Kidney capillary endothelial cell (primary cell): ENCODE measurements at places on chromosomes 13 and 19.

- no peak for DNase-seq
Measured at GRCh38 chr19:1407528-1408299, at the start of gene DAZAP1. Gene DAZAP1 (plus strand): TSS chr19:1407586. CDS start chr19:1407774, 188 bp downstream.

DNA sequence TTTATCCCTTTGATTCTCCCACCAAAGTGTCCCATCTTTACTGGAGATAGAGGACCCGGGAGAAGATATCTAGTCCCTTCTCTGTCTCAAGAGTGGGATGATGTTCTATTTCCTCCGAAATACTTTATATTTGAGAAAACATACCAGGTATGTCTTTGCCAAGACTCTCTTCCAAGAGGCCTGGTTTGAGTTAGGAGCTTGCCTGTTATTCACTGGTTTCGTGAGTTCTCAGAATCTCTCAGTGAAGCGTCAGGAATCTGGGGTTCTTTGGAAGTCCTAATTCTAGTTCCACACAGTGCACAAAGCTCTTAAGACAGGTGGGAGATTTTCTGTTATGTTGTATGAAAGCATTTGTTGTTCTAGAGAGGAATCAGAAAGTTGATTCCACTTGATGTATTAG lies 182.0 kb downstream of the DNAJC15 start:
- DNase-seq = no peak

- DNase-seq = no peak
Measured at GRCh38 chr13:113981611-113982295, 7.9 kb upstream of the C13orf46 start.

DNA sequence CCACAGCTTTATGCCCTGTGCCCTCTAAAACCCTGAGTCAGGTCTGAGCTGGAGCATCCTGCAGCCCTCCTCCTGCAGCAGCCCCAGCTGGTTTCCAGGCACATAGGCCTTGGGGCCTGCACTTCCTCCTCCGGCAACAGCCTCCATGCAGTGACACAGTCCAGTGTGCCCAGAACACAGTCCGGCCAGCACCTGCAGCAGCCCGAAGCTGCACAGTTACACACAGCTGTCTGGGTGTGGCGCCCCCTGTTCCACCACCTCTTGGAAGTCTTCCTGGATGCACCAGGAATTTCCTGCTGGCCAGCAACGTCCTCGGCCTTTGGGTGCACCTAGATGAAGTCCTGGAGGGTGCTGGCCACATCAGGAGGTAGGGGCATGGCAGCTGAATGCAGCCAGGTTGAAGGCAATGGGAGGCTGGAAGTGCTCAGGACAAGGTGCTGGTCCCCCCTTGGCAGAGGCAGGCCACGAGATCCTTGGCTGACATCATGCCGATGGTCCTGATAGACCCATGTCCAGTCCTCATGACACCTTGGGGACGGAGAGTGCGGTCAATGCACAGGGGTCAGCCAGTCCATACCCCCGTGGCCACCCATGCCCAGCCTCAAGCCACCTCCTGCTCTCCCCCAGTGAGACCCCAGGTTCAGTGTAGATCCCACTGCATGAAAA lies 27.1 kb upstream of the PARP4 start:
- no peak for DNase-seq

DNA sequence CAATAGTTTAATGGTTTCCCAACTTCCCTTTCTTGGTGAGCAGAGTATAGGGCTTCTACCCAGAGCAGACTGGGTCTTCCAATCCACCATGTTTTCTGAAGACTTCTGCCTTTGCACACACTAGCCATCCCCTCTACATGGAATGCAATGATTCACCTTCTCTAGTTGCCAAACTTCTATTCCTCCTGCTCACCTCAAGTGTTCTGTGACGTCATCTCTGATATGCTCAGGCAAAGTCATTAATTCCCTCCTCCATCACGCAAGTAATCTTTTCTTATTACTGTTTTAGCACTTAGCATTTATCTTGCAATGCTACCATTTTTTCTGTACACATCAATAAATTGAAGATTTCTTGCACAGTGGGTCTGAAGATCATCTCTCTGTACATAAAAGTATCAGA lies 174.2 kb downstream of the RBM26 start:
- no peak for DNase-seq

- DNase-seq = peak; percentile 51
Measured at GRCh38 chr13:102555914-102556553, 40.8 kb upstream of the TPP2 start.

GRCh38 chr19:41193430-41194156 lies 574 bp downstream of the CYP2S1 start:
- no peak for DNase-seq

GRCh38 chr19:53999694-54000093 lies 8.3 kb downstream of the CACNG6 start:
- DNase-seq = no peak

GRCh38 chr13:101417043-101417406 lies 717 bp upstream of the NALCN start:
- no peak for DNase-seq

DNA sequence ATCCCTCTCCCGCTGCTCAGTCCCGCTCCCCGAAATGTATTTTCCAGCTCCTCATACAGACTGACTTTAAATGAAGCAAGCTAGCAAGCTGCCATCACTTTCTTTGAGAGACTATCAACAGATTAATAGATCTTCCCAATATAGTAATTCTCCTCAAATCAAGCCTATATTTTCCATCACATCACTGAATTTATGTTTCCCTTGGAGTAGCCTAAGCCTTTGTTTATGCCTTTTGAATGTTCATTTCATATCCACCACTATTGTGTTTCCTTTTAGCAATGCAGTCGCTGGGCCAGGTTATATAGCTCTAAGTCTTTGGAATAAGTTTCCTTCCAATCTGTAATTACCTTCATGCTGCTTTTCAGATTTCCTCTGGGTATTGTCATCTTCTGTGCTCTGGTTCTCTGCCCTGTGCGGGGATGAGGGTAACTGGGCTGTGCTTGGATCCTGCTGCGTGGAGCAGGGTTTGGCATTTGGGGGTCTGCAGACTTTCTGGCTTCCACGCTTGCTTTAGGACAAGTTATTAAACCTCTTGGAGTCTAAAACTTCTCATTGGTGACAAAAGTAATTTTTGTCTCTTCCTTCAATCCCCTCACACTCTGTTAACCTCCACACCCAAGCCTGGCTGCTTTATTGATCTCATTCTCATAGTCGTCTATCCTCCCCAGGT lies 256.9 kb downstream of the DLEU7 start:
- no peak for DNase-seq

DNA sequence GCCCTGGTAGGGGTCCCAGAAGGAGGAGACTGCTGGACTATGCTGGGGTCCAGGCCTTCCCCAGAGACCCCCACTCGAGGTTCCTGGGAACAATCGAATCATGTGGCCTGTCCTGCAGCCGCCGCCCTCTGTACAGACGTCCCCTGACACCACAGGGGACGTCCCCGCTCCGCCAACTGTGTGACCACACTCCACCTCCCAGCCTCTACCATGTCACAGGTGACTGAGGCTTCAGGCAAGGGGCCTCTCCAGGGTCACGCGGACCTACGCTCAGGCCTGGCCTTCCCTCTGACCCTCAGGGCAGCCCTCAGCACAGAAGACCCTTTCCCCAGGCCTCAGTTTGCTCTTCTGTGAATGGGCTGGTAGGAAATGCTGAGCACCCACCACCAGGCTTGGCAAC lies 13.1 kb upstream of the TMEM161A start:
- DNase-seq = no peak

GRCh38 chr19:33659835-33660234 lies 38.1 kb downstream of the CHST8 start:
- DNase-seq = no peak

- DNase-seq = no peak
Measured at GRCh38 chr13:113950451-113951245, 23.2 kb downstream of the C13orf46 start.

DNA sequence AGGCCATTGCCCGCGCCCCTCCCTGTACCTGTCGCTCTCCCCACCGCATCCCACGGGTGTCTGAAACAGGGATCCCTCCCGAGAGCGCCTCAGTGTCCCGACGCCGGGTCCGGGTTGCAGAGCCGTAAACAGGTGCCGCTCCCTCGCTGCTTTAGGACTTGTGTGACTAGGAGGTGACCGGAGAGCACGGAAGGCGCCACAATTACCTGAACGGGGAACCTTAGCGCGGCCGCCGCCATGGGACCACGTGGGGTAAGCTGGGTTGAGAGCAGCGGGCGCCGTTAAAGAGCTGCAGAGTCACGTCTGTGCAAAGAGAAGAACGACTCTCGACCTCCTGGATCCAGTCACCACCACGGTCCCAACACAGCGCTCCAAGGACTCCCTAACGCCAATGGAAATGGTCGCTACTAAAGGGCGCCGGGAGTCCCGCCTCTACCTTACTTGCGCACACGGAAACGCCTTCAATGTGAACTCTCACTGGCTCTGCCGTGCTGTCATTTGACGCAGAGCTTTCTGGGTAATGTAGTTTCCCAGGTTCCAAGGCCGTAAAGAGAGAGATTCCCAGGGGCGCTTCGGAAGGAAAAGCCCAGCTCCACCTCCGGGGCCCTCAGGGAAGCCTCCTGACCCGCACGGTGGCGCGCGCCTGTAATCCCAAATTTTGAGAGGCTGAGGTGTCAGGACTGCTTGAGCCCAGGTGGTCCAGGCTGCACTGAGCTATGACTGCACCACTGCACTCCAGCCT lies at the start of gene ZNF552:
ZNF552 (minus strand) TSS at position 409 of the 742 bp plus-strand sequence; CDS start at position 239, 170 bp downstream.
- peak; percentile 85 for DNase-seq

DNA sequence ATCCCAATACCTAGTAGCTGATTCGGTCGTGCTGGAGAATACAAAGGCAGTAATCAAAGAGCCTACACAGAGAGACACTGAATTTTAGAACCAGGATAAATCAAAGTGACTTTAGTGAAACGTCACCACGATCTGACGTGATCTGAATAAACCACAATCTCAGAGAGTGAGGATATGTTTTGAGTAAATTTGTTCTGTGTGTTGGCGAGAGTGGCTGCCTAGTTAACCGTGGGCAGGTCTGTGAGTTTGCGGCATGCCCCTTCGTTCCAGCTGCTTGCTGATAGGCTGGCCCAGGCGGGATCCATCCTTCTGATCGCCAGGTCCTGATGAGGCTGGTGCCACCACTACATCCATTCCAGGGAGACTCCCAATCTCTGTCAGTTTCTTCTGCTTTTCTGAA lies 40.4 kb downstream of the LRCH1 start:
- DNase-seq = no peak

DNA sequence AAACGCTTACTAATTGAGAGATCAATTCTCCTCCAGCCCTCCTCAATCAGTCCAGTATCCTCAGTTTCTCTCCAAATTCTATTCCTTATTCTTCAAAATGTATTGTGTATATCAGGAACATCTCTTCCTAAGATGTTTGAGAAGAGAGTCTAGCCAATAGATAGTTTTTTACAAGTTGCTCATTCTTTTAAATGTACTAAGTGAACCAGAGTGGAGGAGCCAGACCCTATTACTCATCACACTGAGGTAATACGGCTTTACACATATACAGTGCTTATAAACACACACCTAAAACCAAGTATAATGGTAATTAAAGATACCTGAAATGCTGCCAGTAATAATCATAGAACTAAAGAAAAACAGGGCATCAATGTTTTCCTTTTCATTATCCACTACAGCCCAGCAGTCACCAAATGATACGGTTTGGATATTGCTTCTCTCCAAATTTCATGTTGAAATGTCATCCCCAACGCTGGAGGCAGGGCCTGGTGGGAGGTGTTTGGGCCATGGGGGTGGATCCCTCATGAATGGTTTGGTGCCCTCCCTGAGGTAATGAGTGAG lies 45.2 kb upstream of the HMGB1 start:
- no peak for DNase-seq

DNA sequence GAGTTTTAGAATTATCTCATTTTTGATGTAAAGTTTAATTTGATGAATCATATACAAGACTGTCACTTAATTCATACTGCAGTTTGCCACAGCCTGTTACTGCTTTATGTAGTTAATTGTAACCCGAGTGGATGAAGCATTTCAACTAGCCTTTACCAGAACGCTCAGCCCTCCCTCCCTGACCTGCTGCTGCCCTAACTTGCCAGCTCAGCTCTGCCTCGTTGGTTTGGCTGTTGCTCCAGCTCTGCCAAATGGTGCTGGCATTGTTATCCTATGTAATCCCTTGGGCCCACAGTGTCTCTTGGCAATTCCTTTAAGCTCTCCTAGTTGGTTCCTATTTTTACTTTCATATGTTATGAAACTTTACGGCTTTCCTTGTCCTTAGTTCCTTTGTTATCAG lies 113.3 kb downstream of the LMO7 start:
- no peak for DNase-seq

GRCh38 chr19:16830679-16831078 lies 1.5 kb downstream of the SIN3B start:
- DNase-seq = no peak

GRCh38 chr13:40667622-40667978 lies 1.2 kb upstream of the FOXO1 start:
- no peak for DNase-seq

DNA sequence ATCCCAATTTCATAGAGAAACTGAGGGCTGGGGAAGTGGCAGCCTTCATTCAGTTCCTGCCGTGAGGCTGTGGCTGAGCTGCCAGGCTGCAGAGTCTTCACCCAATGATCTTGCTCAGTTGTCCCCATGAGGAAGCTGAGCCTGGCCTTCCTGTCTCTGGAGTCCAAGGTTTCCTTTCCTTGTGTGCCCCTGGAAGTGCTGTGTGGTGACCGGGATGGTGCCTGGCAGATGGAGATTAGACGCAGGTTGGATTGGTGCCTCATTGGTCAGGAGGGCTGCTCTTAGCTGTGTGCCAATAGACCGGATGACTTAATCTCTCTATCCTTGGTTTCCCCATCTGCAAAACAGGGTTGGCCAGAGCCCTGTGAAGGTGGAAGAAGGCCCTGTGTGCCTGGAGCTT lies 24.6 kb downstream of the DNM2 start:
- DNase-seq = peak; percentile 40

DNA sequence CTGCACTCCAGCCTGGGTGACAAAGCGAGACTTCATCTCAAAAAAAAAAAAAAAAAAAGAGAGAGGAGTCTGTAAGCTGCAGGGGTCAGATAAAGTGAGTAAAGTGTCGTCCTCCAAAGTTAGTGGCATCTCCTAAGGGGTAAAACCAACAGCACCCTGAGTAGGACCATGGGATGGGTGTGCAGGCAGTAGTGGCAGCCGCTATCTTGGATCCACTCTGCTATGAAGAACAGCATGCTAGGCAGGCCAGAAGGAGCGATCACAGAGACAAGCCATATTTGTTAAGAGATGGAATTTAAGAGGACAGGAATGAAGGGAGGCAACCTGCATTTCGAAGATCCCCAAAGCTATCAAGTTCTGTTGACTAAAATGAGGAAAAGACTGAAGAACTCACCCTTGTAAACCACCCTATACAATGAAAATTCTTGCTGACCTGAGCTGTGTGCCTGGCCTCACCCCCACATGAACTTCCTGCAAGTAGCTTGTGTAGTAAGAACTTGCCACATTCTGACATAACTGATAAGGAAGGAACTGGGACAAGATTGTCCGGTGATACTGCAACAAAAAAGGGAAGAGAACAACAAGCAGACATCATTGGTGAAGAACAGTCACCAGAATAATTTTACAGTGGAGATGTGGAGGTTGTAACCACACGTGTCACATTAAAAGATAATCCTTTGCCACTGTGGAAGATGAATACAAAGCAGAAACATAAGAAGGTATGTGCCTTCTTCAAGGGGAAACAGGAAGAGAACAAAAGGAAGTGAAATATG lies 16.2 kb downstream of the DPY19L3 start:
- peak; percentile 37 for DNase-seq

DNA sequence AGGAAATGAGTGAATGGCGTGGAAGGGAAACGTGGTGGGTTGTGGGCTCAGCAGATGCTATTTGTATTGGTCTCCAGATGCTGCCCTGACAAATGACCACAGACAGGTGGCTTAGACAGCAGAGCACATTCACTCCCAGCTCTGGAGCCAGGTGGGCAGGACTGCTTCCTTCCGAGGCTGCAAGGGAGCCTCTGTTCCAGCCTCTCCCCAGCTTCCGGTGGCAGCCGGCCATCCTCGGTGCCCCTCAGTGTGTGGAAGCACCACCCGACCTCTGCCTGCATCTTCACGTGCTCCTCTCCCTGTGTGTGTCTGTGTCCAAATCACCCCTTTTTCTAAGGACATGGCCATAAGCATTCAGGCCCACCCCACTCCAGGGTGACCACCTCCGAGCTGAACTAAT lies 105.1 kb downstream of the SOX1 start:
- DNase-seq = no peak
